ENCODE measurements at places on chromosomes 5 and 9.

DNA sequence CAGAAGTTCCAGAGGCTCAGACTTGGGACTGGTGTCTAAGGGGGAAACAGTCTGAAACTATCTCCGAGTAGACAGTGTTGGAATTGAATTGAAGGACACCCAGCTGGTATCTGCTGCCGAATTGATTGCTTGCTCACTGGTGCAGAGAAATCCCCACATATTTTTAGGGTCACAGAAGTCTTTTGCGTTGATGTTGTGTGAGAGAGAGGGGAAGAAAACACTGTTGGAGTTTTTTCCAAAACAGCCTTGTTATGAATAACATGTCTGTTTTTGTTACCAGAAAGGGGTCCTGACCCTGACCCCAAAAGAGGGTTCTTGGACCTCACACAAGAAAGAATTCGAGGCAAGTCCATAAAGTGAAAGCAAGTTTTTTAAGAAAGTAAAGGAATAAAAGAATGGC lies 81.3 kb downstream of the ALDH7A1 start:
- DNase-seq = no peak

GRCh38 chr9:88534456-88535225 lies at the start of gene NXNL2:
Gene NXNL2 (plus strand): TSS chr9:88535178. CDS start chr9:88535435, 257 bp downstream.
- DNase-seq = peak; percentile 78

GRCh38 chr5:62661126-62661525 lies 82.5 kb downstream of the LRRC70 start:
- no peak for DNase-seq

DNA sequence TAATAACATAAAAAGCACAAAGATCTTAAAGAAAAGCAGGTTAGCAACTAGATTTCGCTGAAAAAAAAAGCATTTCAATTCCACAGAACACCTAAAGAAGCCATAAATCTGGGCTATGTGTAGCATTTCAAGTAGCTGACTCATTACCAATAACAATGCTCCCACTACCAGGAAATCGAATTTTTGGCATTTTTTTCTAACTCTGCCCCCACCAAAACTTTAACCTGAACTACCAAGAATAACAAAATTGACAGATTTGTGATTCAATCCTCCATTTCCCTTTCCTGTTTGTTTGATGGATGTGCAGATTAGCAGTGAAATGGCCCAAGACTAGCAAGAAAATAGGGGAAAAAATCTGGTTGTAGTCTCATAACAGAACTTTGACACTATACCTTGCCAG lies 180.2 kb downstream of the RASEF start:
- no peak for DNase-seq

- no peak for DNase-seq
Observed at GRCh38 chr5:160375166-160375565, 4.7 kb upstream of the C1QTNF2 start.

- DNase-seq = peak; percentile 33
Observed at GRCh38 chr5:178312880-178313282, 80.3 kb upstream of the PHYKPL start.

- no peak for DNase-seq
Observed at GRCh38 chr5:95735406-95735805, 4.3 kb downstream of the RHOBTB3 start.

- no peak for DNase-seq
Observed at GRCh38 chr5:35898952-35899660, 39.3 kb downstream of the CAPSL start.

DNA sequence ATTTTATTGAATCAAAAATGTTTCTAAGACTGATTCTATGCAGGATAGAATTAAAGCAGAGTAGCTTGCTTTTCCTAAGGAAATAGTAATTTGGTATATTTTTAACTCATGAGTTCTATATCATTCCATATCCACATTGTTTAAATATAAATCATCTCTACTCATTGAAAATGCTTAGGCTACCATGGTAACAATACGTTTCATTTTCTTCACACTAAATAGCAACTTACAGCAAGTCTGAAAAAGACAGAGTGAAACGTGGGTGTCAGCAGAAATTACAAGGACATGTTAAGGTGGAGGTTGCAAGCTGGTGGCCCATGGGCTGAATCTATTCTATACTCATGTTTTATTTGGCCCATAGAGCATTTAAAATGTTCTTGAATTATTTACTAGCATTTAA lies 487.9 kb downstream of the ARHGEF28 start:
- DNase-seq = no peak

GRCh38 chr9:113763429-113763828 lies 112.7 kb upstream of the ZNF618 start:
- DNase-seq = no peak

DNA sequence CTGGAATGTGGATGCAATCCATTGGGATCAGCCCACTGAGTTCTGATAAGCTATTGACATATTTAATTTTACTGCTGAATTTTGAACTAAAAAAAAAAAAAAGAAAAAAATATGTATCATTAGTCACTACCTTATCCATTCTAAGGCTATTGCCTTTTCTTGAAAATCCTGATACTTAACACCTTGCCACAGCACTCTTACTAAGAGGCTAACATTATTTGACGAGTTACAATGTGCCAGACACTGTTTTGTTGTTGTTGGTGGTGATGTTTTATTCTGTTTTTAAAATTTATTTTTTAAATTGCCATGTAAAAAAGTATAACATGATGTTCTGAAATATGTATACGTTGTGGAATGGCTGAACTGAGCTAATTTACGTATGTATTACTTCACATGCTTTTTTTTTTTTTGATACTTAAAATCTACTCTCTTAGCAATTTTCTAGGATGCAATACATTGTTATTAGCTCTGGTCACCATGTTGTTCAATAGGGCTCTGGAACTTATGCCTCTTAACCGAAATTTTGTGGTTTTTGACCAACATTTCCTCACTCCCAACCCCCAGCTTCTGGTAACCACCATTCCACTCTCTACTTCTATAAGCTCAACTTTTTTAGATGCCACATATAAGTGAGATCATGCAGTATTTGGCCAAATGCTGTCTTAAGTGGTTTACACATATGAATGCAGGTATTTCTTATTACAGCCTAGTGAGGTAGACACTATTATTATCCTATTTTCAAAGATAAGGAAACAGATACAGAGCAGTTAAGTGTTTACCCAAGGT lies 134.8 kb upstream of the PCA3 start:
- no peak for DNase-seq

DNA sequence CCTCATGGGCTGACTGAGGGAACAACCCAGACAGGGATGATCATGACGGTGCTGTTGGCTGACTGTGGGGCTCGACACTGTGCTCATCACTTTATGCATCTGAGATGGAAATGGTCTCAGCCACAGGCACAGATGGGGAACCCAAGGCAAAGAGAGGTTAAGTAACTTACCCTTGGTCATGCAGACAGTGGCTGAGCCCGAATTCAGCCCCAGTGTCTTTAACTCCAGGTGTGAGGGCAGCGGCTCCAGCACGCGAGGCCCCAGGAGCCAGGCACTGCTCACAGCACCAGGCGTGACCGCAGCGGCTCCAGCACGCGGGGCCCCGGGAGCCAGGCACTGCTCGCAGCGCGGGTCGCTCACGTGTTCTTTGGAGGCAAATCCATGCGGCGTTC lies 45.3 kb upstream of the FCN1 start:
- DNase-seq = no peak

DNA sequence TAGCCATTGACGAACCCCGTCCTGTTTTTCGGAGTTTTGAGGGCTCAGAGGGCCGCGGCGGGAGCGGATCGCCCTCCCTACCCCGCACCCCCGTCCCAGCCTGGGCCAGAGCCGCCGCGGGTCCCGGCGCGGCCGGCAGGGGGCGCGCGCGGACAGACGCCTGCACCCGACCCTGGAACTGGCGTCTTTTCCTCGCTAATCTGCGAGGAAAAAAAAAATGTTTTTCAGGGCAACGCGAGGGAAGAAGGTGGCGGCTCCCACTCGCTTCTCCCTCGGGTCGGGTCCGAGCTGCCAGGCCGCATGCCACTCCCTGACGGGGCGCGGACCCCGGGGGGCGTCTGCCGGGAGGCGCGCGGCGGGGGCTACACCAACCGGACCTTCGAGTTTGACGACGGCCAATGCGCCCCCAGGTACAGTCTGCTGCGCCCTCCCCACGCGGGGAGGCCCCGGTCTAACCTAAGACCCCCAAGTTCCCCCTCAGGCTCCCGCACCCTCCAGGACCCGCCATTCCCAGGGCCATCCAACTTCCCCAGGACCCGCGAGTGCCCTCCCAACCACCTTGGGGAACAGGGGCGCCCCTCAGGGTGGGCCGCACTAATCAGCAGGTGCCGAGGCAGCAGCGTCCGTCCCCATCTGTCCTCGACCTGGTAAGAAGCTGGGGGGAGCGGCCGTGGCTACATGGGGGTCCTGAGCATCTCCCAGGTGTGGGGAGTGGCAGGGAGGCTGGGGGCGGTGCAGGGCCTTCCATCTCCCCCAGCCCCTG lies at the start of gene KCNT1:
KCNT1 (plus strand) TSS at position 227 of the 763 bp plus-strand sequence; CDS start at position 301, 74 bp downstream.
- peak; percentile 40 for DNase-seq

DNA sequence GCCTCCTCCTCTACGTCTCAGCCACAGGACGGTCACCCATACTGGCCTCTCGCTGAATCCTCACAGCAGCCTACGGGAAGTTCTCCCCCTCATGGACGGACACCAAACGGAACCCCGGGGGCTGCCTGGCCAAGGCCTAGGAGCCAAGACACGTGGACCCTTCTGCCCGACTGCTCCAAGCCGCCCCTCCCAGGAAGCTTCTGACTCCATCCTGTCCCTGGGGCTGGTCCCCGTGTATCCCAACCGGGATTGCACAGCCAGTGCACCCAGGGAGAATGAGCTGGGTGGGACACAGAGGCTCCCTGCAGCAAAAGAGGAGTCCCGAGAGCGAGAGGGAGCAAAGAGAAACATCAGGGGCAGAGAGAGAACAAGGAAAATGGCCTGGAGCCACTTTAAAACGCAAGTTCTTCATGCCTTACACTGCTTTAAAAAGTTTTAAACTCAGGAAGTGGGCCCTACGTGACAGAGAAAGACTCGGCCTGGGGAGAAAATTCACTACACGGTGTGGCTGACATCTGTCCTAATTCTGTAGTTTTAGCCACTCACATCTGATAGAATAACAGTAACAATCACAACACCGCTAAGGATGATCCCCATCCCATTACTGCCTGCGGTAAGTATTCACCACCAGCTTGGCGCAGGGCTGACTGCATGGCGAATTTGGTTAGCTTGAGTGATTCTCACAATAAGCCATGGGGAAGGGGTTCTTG lies 3.0 kb downstream of the FAM78A start:
- peak; percentile 32 for DNase-seq

DNA sequence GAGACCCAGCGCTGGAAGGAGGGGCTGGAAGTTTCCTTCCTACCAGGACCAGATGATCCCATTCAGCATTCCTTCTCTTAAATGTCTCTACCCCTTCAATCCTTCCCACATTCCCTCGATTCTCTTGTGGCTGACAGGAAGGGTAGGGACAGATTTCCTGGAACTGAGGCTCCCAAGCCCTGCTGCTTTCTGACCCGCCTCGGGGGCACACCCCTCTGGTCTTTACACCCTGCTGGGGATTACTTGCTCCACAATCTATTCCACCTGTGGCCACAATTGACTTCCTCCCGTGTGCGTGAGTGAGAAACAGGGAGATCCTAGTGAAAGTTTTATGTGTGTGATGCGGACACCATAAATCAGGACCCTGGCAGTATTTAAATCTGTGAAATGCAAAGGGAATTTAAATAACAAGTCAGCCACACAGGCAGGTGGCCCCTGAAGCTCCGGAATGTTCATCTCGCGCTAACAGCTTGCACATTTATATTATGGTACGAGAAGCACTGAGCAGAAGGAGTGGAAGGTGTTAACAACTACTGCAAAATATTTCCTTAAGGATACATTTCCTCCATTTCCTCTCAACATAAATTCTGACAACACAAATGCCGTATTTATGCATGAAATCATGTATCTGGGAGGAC lies 237.5 kb downstream of the SLIT3 start:
- DNase-seq = no peak

DNA sequence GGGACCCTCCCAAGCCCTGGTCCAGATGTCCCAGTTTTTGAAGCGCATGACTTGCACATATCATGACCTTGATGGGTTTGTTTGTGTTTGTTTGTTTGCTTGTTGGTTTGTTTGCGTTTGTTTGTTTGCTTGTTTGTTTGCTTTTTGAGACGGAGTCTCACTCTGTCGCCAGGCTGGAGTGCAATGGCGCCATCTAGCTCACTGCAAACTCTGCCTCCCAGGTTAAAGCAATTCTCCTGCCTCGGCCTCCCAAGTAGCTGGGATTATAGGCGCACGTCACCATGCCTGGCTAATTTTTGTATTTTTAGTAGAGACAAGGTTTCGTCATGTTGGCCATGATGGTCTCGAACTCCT lies 13.0 kb upstream of the UBAC1 start:
- no peak for DNase-seq

- DNase-seq = no peak
Observed at GRCh38 chr5:94376672-94377345, 241.6 kb downstream of the KIAA0825 start.

- no peak for DNase-seq
Observed at GRCh38 chr9:129933185-129934040, 98.2 kb downstream of the USP20 start.

GRCh38 chr5:35956429-35956828 lies 18.0 kb upstream of the CAPSL start:
- DNase-seq = no peak

GRCh38 chr9:9016597-9016996 lies 1217.0 kb upstream of the DMAC1 start:
- no peak for DNase-seq

- peak; percentile 41 for DNase-seq
Observed at GRCh38 chr9:134175291-134175807, 11.0 kb upstream of the RNU6ATAC start.

GRCh38 chr9:113901221-113901688 lies 25.1 kb downstream of the ZNF618 start:
- no peak for DNase-seq

DNA sequence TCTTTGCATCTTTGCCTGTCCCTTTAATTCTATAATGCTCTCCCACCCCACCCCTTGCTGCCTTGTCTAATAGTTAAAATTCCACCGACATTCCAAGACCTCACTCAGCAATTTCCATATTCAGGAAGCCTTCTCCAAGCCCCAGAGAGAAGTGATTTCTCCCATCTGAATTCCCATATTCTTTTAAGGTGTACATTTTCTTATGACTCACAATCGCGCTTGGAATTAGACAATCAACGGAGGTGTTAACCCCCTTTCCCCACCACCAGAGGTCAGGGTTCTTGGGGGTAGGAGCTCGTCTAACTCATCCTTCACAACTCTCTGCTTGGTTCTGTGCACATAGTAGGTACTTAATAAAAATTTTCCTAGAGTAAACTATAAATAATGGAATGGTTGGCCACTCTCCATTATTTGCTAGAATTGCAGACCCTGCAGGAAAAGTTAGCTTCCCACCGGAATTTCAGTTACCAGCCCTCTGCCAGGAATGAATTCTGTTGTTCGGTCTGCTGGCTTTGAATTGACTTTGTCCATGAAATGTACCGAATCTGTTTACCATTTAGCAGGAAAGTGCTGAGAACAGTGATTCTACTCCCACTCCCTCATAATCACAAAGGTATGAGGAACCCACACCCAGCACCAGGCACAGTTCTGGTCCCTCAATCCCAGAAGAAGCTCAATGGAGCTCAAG lies 5.0 kb downstream of the KCNIP1 start:
- DNase-seq = no peak

- peak; percentile 73 for DNase-seq
Observed at GRCh38 chr9:136603901-136604814, 58.3 kb upstream of the NOTCH1 start.

Measured in transverse colon (tissue), 4 donors.